ENCODE measurements at places on chromosomes 6 and 20.

DNA sequence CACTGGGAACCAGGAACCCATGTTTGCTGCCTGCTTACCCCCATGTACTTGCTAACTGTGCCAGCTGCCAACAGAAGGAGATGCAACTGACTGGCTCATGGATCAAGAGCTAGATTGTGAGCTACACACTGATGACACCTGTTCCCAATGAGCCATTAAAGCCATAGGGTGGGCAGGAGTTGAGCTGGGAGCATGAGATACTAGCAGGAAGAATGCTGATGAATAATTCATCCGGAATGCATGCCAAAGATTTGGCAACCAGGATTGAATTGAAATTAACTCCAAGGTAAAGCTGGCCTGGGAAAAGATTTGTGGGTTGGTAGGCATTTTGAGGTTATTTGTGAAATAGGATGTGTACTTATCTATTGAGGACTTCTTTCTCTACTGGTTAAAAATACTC is 631.1 kb downstream of the KIF16B start:
- DNase-seq, result no peak

DNA sequence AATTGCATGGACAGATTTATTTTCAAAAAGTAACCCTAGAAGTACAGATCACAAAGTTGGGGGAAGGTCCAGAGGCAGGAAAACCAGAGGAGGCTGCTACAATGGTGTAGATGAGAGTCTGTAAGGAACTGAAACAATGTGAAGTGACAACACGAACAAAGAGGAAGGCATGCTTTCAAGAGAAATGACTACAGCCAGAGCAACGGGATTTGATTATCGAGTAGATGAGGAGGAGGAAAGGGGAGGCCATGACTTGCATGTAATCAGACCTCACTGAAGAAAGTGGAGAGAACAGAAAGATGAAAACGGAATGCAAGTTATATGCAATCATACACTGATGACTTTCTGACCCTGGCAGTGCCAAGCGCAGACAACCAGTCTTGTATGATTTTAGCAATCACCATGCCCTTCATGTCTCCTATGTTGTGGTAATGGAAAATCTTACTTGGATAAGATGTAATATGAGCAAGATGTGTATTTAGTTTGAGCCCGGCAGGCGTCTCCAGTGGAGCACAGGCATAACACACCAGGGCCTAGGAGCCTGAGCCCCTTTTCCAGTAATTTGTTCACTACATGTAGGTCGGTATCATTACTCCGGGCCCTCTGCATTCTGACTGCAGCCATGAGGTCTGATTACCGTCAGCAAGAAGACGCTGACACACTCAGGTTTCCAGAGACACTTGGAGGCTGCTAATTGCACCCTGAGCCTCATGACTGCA is 34.0 kb upstream of the FAM83C start:
- DNase-seq, result no peak

- DNase-seq, result no peak
Measured at GRCh38 chr6:134416418-134417154, 98.7 kb upstream of the SGK1 start.

GRCh38 chr20:47506850-47507249 is 5.2 kb downstream of the NCOA3 start:
- no peak for DNase-seq

DNA sequence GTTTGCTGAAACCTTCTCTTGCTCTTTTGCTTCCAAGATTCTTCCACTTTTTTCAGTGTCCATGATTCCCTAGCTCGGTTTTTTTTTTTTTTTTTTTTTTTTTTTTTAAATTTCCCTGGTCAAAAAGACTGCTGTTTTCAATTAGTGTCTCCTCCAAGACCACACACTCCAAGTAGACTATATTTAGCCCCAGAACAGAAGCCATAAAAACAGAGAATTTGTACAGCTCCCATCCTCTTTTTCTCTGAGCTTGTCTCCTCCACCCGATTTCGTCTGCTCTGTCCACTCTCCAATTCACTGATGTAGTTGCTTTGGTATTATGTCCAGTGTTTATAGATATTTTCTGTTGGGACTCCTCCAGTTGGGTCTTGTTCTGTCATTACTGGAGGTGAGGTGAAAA is 37.6 kb downstream of the RSPH3 start:
- no peak for DNase-seq

GRCh38 chr20:58420798-58421496 is 31.9 kb downstream of the VAPB start:
- no peak for DNase-seq

DNA sequence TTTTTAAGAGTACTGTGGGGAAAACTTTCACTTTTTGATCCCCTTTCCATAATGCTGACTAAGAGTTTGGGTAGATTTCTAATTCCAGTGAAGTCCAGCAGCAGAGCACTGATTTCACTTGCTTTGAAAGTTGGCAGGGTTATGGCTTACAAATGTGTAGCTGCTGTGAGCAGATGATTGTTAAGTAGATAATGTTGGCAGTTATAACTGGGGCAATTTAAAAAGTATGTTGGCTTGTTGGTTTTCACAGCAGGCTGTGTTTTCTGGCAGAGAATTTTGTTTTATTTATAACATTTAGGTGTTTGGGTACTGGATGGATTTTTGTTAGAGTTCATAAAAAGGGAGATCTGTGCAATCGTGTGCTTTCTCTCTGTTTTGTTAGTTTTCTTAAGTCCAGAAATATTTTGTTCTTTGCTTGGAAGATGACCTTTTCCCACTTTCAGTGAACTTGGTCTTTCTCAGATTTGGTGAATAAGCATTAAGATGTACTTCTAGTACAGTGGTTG is 31.4 kb downstream of the AFDN start:
- DNase-seq, result no peak

GRCh38 chr20:47272893-47273590 is 83.5 kb downstream of the ZMYND8 start:
- no peak for DNase-seq

- DNase-seq, result no peak
Measured at GRCh38 chr6:103273048-103273447, 1586.7 kb downstream of the HACE1 start.

DNA sequence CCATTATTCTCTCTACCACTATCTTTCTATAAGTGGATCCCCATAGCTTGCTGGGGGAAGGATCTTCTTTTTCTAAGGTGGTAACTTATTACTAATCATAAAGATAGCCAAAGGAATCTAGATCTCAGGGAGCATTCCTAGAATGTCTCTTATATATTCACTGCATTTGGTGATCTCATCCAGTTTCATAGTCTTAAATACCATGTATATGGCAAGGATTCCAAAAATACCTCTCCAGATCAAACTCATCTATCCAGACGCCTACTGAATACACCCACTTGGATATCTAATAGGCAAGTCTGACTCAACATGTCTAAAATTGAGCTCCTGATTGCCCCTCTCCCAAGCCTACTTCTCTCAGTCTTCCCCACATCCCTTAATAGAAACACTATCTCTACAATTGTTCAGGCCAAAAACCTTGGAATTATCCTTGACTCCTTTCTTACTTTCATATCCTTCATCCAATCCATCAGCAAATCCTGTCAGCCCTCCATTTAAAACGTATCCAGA is 264.4 kb downstream of the HACE1 start:
- no peak for DNase-seq

GRCh38 chr6:115091461-115091860 is 748.6 kb upstream of the HS3ST5 start:
- DNase-seq, result no peak

DNA sequence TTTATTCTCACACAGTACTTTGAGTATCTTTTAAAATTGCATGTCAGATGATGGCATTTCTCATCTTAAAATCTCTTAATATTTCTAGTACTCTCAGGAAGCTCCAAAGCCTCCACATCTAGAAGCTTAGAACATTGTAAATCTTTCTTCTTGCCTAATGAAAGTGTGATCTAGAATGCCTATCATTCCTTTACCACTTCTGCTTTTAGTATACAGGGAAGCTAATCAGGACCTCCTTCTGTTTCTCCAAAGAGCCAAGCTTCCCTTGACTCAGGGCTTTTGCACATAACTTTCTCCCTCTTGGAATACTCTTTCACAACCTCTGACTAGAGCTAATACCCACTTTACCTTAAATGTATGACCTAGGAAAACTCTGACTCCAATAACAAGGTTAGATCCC is 7.5 kb upstream of the ELOVL4 start:
- DNase-seq, result no peak

DNA sequence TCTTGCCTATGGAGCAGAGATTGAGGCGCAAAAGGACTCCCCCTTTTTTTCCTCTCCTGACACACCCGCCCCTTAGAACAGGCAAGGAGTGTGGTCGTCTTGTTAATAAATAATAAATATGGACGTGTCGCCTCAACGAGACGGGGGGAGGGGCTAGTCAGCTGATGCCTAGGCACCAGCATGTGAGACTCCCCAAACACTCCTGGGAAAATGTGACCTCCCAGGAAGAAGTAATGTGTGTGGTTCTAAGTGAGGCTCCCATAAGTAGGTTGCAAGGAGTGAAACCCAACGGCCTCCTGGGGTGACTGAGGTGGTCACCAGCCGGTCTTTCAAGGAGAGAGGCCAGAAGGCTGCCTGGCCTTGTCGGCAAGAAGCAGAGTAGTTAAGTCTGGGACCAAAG is 1.1 kb upstream of the FAXC start:
- no peak for DNase-seq

DNA sequence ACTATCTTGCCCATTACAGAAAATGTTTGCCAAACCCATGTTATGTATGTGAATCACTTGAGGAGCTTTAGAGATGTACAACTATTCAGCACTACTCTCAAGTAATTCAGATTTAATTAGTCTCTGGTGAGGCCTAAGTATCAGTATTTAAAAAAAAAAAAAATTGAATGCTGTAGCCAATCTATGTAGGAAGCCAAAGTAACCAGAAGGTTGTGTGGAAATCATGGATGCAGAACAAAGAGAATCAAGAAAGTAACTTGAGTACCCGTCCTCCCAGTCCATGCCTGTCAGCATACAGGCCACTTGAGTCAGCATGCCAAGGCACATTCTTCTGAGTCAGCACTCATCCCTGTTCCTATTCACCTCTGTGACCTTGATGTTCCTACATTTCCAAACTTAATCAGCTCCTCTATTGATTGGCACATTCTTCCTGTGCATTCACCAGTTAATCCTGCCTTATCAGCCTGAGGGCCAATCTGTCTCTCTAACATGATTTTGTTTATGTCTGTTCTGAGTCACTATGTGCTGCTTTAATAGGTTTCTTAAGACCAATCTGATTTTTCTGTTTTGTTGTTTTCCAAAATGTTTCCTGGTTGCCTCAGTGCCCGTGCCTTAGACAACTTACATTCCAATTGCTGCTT is 165.6 kb downstream of the KCNQ5 start:
- DNase-seq, result no peak

DNA sequence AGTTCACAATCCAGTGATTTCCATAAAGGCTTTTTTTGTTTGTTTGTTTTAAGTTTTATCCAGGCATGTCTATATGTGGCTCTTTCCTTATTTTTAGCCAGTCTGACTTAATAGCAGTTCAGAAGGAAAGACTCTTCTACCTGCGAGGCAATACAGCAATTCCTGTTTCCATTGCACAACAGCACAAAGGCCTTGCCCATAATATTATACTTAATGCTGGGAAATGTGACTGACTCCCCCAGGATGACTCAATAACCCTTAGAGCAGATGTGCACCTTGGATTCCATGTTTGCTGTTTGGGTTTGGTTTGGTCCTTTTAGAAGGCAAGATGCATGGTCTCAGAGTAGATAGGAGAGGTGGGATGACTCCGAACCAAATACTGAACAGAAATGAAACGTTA is 184.1 kb downstream of the MTFR2 start:
- DNase-seq, result no peak

DNA sequence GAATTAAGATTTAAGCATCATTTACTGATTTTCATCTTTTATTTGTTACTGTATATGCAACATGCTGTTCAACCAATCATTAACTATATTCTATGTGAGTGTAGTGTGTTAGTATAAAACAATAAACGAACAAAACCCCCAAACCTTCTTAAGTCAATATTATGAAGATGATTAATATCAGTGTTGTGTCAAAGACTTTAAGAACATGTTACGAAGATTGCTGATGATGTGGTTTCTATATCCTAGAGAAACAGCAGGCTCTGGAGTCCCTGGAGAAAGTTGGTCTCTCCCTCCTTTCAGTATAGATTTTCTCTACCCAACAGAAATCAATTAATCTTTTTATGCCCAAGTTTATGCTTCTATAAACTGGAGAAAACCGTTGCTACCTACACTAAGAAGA is 393.8 kb upstream of the HSF2 start:
- no peak for DNase-seq

DNA sequence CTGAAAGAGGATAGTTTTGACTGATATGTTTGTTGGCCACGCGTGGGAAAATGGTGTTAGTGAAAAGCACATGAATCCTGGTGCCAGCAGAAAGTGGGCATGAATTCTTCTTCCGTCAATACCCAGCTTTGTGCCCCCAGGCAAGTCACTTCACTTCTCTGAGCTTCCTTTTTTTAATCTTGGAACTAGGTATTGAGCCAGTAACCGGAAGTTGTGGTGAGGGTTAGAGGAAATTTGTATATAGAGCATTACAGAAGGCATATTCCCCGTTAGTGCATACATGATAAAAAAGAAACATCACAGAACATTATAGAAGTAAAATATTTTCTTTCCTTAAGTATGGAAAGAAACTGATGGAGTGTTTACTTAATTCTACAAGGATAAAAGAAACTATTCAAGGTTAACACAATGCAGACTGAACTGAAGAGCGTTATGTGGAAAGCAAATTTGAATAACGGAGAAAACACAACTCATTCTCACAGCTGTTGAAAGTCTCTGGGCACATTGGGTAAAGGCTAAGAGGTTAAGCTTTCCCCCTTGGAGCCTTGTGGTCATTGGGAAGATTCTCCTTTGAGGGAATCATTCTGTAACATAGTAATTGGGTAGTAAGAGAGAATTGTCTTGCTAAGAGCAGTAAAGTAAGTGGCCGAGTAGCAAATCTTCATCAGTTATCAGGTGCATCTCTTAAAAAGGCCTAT is 223.1 kb downstream of the BCAS1 start:
- DNase-seq, result no peak

GRCh38 chr20:19508449-19508848 is 249.6 kb upstream of the RIN2 start:
- DNase-seq, result no peak

GRCh38 chr20:22905658-22906057 is 129.5 kb upstream of the SSTR4 start:
- DNase-seq, result no peak

DNA sequence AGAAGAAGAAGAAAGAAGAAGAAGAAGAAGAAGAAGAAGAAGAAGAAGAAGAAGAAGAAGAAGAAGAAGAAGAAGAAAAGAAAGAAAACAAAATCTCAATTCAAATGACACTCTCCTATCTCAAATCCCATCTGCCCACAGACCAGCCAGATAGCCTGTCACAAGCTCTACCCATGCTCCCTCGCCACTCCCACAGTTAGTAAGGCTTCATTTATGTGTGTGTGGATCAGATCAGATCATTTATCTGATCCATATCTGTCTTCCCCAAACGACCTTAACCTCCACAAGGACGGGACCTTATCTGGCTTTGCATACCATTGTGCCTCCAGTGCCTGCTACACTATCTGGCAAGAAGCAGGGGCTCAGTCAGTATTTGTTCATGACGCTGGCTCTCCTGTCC is 81.9 kb upstream of the RREB1 start:
- no peak for DNase-seq

GRCh38 chr6:147054158-147054557 is 150.1 kb upstream of the STXBP5 start:
- no peak for DNase-seq

- DNase-seq, result no peak
Measured at GRCh38 chr20:39800548-39800947, 838.4 kb downstream of the DHX35 start.

- DNase-seq, result no peak
Measured at GRCh38 chr6:123841067-123841896, 37.6 kb downstream of the NKAIN2 start.

Measured in hypothalamus (tissue), 51 donors.